SJCRH30 (cell line): ENCODE measurements at places on chromosomes 6 and 20. TPM values are rescaled to one million over a fixed set of nuclear protein-coding genes. Genes with fewer than 3 reads are reported as not detected.

The POM121L2 gene
- total RNA-seq: not detected in 2 replicates

The MARCKS gene
- 152 and 167 TPM in 2 replicates for total RNA-seq

The ADGRF1 gene
- not detected in 2 replicates for total RNA-seq

The SLC2A10 gene
- total RNA-seq: 4.6 and 5.1 TPM in 2 replicates

The CCDC170 gene
- not detected in 2 replicates for total RNA-seq

The BLTP3A gene
- total RNA-seq: 6.8 and 8.8 TPM in 2 replicates

The CDKAL1 gene
- 20.2 and 21.8 TPM in 2 replicates for total RNA-seq

The LGSN gene
- not detected in 2 replicates for total RNA-seq

The DOK5 gene
- not detected in 2 replicates for total RNA-seq

The BMP6 gene
- total RNA-seq: 1.6 and 2.2 TPM in 2 replicates

The VPS16 gene
- total RNA-seq: 12.3 and 16.3 TPM in 2 replicates

The CABLES2 gene
- 12.9 and 13.0 TPM in 2 replicates for total RNA-seq

The OR2H1 gene
- total RNA-seq: not detected in 2 replicates

The CLDN20 gene
- not detected in 2 replicates for total RNA-seq

The WFDC12 gene
- not detected in 2 replicates for total RNA-seq

The HLA-DRB1 gene
- total RNA-seq: not detected in 2 replicates

The GLP1R gene
- total RNA-seq: not detected in 2 replicates

The EEF1A2 gene
- 0.76 and 1.4 TPM in 2 replicates for total RNA-seq

The SRMS gene
- total RNA-seq: not detected in 2 replicates

The MLIP gene
- 2.8 TPM in 2 replicates for total RNA-seq

The RGS17 gene
- 13.6 and 15.5 TPM in 2 replicates for total RNA-seq

The TEAD3 gene
- total RNA-seq: 8.4 and 8.8 TPM in 2 replicates

The STK35 gene
- 18.0 and 19.1 TPM in 2 replicates for total RNA-seq

The HLA-DRB5 gene
- total RNA-seq: not detected in 2 replicates

The TAF4 gene
- total RNA-seq: 19.4 and 20.1 TPM in 2 replicates

The MCCD1 gene
- total RNA-seq: not detected in 2 replicates

The PLN gene
- total RNA-seq: 0.45 and 0.48 TPM in 2 replicates

The PROKR2 gene
- not detected in 2 replicates for total RNA-seq
